ENCODE measurements at places on chromosomes 11 and 22.

- DNase-seq: no peak
Measured at GRCh38 chr22:20211997-20212753, 55.9 kb downstream of the RTN4R start.

GRCh38 chr11:35313066-35313759, 106.1 kb downstream of the SLC1A2 start:
- no peak for DNase-seq

DNA sequence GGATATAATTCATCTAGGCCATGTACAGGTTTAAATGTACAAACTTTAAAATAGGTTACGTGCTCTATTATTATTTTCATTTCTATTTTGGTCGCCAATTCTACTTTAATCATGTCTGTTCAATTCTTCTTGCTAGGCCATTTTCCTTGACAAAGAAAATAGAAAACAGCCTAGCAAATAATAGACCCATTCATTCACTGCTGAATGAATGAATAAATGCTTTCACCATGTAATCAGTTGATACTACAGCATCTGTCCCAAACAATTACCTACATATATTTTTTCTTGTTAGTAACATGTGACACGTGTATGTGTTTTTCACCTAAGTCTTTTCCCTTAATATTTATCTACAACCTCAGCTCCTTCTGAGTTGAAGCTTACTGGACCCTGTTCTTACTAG, 27.5 kb downstream of the SNX19 start:
- DNase-seq: no peak

DNA sequence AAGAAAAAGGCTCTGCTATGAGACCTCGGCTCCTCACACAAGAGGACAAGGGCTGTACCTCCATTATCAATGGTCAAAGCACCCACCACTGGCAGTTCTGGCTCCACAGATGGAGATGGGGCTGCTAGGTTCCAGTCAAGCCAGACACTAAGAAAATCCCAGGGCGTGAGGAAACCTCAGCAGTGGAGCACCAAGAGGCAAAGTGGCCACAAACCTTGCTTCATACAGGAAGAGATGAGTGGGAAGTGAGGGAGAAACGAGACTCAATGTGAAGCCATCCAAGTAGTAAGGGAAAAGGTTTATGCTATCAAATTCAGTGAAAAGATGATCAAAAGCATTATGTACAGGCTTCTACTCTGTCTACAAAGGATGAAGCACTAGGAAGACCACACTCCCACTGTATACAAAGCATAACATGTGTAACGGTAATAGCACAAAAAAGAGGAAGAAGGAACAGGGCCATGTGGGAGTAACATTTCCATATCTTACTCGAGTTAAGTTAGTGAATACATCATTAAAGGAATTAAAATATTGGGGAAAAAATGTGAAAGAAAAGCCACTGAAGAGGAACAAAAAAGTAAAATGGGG, 27.0 kb downstream of the POLDIP3 start:
- DNase-seq: no peak

DNA sequence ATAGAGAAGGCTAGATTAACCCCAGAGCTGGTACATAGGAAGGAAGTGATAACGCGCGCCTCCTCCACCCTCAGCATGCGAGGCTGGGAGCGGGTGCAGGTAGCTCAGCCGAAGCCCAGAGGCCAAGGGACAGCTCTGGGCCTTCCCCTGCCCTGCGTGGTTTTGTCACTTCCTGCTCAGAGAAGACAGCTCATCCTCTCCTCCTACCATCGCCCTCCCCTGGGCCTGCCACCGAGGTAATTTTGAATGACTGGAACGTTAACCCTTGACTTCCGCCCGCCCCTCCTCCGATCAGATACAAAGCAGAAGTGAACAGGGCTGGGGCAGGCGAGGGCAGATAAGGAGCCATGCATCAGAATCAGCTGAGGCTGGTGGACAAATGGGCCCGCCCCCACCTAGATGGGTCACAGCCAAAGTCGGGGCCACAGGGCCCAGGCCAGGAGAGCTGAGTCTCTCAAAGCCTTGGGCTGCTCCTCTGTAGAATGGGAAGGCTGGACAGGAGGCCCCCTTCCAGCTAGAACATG, 1.6 kb downstream of the RAC2 start:
- peak; percentile 77 for DNase-seq

DNA sequence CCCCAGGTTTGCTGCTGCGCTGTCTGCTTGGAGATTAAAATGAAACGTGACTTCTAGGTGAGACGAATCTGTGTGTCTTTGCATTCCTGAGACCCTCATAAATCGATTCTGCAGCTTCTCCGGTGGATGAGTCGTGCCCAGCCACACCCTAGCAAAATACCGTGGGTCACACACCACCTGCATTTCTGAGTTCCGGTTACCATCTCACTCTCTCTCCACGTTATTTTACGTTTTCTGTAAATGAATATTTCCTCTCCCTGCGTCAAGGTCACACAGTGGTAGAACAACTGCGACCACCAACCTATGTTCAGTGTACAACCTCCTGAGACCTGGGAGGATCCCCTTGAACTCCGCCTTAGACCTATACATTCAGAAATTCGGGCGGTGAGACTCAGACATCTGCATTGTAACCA, 1.1 kb downstream of the YWHAH start:
- DNase-seq: no peak

GRCh38 chr22:46951350-46951749, 188.9 kb downstream of the TBC1D22A start:
- DNase-seq: no peak

DNA sequence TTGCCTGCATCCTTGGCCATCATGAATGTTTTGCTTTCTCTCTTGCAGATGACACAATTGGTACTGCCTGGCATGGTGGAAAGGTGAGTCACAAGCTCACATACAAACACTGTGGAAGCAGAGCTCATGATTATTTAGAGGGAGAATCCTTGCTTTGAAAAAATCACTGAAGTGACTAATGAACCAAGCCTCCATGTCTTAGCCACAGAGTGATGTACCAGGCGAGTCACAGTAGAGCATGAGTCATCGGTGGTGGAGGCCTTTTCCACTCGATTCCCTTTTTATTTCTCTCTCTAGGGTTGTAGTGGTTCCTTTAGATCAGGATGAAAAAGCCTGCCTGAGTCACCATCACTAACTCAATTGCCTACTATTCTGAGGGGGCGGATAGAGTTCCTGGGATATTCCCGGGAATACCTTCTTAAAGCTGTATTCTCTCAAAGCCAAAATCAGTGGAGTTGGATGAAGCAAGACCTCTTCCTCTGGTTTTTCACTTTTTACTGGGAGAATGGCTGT, 49.6 kb upstream of the ALKBH3 start:
- DNase-seq: no peak

DNA sequence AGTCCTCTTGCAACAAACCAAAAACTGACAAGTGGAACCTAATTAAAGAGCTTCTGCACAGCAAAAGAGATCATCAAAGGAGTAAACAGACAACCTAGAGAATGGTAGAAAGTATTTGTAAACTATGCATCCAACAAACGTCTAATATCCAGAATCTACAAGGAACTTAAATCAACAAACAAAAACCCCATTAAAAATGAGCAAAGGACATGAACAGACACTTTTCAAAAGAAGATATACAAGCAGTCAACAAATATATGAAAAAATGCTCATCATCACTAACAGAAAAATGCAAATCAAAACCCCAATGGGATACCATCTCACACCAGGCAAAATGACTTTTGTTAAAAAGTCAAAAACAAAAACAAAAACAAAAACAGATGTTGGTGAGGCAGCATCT, 33.7 kb downstream of the ZNF214 start:
- DNase-seq: no peak

GRCh38 chr11:266676-267439, 11.3 kb upstream of the NLRP6 start:
- no peak for DNase-seq

GRCh38 chr22:38228326-38228872, 26.6 kb downstream of the MAFF start:
- DNase-seq: no peak

- DNase-seq: no peak
Measured at GRCh38 chr11:94168882-94169281, 40.2 kb downstream of the PANX1 start.

DNA sequence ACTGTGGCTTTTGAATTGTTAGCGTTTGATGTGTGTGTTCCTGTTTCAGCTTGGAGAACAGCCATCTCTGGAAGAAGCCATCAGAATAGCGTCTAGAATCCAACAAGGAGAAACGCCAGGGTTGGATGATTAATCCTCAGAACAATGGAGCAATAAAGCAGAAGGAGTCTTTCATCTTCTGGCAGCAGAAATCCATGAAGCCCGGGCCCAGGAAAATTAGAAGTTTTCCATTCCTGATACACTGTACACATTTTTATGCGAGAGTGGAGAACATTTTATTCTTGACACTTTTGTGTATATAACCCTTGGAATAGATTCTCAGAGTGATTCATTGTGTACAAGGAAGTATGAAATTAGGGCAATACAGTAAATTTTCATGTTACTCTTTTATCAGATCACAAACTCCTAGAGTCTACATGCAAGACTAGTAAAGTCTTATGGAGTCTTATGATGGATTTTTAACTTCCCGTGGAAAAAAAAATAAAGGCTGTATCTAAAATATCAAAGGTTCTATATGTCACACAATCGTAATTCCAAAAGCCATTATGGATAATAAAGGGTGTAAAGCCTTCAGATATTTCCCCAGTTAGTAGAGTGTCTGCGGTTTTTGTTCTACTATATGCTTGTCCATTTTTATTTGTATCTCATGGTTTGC, 45.9 kb upstream of the WEE1 start:
- DNase-seq: no peak

- DNase-seq: no peak
Measured at GRCh38 chr11:105226766-105227165, 87.2 kb upstream of the CARD18 start.

DNA sequence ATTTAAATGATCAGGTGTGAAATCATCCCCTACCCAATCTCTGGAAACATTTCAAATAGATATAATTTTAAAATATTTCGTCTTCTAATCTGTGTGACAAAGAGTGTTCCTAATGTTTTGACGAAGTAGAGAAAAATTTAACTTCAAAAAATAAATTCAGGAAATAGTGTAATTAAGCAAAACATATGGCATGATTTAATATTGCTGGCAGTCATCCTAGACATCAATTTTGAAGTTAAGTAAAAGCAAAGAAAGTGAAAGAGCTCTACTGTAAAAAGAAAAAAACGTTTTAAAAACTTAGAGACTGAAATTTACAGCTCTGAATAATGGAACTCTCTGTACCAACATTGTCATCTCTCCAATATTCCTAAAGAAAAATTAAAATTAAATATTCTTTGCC, 1062.3 kb downstream of the LRRC4C start:
- DNase-seq: no peak
